ENCODE measurements at places on chromosomes 1 and 21.

DNA sequence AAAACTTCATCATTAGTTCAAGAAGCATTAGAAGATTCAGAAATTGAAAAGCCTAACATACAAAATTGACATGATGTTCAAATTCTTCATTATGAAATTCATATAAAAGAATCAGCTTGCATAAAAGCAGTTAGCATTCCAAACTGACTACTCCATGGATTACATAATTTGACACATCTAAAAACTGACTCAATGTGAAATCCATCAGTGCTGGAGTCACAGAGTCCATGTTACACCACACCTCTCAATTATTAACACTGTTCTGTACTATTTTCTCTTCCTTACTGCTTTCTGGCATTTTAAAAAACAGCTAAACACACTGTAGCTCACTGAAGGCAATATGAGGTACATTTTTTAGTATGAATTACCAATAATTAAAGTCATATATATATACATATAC lies 28.0 kb downstream of the ARHGAP29 start:
- DNase-seq = peak; percentile 48

GRCh38 chr1:161047436-161048420 lies 2.0 kb upstream of the USF1 start:
- no peak for DNase-seq

DNA sequence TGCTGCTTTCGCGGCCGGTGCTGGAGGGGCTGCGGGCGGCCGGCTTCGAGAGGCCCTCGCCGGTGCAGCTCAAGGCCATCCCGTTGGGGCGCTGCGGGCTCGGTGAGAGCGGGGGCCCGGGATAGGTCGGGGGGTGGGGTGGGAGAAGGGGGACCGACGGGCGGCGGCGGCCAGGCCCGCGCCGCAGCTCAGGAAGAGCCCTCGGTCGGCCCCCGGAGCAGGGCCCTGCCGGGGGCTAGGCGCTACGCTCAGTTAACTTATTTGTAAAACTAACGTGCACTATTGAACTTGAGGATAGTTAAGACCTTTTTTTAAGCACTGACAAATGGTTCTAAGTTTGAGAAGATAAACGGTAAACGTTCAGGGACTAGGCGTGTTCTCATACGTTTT lies 418 bp downstream of the DDX20 start:
- no peak for DNase-seq

- DNase-seq = peak; percentile 74
These were observed 1.6 kb downstream of the SOX13 start for GRCh38 chr1:204074274-204075138.

DNA sequence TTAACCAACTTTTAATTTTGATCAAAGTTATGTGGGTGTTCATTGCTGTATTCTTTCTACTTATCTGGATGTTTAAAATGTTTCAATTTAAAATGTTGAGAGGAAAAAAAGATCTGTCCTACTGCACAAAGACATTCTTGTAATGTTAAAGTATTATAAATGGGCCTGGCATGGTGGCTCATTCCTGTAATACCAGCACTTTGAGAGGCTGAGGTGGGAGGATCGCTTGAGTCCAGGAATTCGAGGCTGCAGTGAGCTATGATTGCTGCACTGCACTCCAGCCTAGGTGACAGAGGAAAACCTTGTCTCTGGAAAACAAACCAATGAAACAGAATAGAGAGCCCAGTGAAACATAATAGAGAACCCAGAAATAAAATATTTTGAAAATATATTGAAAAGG lies 65.5 kb upstream of the LRRC8B start:
- no peak for DNase-seq

- DNase-seq = peak; percentile 54
These were observed 24.7 kb upstream of the POGK start for GRCh38 chr1:166814611-166815010.

- DNase-seq = no peak
These were observed 170.0 kb upstream of the IVNS1ABP start for GRCh38 chr1:185487026-185487425.

DNA sequence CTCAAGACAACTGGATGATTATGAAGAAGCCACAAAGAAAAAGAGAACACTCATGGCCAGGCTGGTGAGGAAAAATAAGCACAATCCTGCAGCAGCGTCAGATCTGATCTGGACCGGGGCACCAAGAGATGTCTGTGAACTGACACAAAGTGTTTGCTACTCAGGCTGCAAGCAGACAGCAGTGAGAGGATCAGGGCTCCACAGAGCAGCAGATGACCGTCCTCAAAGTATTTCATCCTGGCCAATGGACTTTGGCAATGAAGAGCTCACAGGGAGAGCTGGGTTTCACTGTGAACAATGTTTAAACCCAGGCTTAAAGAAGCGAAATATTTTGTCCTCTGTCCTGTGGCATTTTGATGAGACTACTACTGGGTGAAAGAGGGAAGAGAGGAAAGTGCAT lies 299.2 kb downstream of the GPATCH2 start:
- DNase-seq = no peak

GRCh38 chr1:9302745-9303524 lies 10.2 kb downstream of the SPSB1 start:
- DNase-seq = peak; percentile 98

GRCh38 chr1:218778257-218779126 lies 395.2 kb upstream of the LYPLAL1 start:
- peak; percentile 17 for DNase-seq

GRCh38 chr1:151158326-151158725 lies 1.9 kb downstream of the TNFAIP8L2 start:
- no peak for DNase-seq

GRCh38 chr1:228846952-228847351 lies 111.7 kb downstream of the RHOU start:
- no peak for DNase-seq

DNA sequence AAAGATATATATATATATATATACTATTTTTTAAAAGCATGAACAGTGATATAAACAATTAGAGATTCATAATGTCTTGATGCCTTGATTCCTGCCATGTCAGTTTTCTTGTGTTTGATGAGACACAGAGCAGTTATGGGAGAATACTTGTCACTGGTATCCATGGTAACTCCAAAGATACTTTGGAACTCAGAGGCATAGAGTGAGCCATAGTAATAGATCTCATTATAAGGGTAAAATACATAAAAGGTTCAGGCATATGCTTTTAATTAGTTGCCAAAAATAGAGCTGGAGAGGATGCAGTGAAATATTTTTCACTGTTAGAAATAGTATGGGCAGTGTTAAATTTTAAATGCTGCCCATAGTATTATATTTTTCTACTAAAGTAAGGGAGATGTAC lies 134.1 kb downstream of the SYT14 start:
- peak; percentile 62 for DNase-seq

- DNase-seq = no peak
These were observed 148.3 kb downstream of the MATN1 start for GRCh38 chr1:30575066-30575465.

DNA sequence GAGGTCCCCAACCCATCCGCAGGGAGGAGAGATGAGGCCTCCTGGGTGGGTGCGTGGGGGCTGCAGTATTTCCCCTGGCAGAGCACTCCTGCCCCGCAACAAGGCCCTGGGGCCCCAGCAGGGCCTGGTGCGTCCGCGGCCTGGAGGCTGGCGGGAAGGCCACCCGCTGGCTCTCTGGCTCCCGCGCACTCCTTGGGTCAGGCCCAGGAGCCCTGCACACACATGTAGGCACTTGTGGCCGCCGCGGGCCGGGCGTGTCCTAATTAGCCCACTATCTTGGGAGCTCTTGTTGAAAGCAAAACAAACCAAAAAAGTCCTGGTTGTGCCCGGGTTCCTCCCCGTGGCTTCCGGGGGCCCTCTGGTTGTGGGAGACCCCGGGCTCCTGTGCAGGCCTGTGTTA lies 49.7 kb upstream of the CCDC27 start:
- no peak for DNase-seq

DNA sequence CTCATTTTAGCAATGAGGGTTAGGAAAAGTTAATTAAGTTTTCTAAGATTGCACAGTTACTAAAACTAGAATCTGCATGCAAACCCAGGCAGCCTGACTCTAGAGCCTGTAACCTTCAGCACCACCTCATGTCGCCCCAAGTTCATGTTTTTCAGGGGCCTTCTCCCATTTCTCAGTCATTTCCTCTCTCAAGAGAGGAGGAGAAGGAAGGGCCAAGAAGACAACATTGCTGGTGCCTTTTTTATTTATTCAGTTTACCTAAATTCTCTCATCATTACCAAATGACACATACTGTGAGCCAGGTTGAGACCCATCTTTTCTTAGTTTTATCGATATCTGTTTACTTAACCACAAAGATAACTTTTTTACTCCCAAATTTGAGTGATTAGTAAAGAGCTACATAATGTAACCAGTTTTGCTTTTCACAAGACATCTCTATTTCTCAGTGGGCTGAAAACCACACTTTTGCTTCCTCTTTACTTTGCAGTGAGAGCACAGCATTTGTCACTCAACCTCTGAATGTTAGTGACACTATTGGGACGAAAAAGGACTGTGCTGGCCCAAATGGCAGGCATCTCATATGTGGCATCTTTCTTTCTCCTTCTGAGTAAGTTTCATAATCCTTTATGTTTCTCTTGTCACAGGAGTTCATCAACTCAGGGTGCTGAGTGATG lies at the start of gene CD101:
CD101 (plus strand) TSS at position 507 of the 674 bp plus-strand sequence; CDS start at position 565, 58 bp downstream.
- no peak for DNase-seq

DNA sequence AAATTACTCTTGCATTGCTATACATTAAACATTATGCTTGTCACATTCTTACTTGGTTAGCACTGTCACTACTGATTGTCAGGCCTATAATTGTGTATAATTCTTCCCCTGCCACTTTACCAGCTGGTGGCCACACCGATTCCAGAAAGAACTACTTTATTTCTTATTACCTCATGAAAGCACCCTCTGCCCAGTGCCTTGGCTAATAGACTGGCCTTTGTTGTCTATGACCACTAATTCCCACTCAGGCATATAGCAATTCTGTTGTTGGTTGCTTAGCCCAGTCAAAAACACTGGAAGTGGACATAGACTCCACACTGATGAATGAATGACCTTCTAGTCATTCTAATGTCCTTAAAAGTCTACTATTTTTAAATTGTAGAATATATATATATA lies 35.6 kb downstream of the MRPL39 start:
- DNase-seq = no peak

- DNase-seq = no peak
These were observed 1.4 kb downstream of the IFFO2 start for GRCh38 chr1:18955131-18955440.

DNA sequence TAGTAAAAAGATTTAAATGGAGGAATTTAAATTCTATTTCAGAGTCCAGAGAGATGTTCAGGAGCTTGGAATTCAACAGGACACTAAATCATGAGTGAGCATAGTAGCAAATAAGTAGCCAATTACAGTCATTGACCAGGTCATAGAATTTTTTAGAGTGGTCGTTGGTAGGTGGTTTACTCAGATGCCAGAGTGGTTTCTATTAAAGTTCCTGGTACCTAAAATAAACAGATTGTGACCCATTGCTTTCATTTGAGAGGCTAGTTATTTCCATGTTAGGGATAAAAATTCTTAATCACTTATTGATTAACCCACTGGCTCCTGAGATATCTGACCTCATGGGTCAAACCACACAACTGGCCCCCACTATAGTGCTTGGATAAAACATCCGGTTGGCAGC lies 201.3 kb downstream of the ASTN1 start:
- DNase-seq = no peak

DNA sequence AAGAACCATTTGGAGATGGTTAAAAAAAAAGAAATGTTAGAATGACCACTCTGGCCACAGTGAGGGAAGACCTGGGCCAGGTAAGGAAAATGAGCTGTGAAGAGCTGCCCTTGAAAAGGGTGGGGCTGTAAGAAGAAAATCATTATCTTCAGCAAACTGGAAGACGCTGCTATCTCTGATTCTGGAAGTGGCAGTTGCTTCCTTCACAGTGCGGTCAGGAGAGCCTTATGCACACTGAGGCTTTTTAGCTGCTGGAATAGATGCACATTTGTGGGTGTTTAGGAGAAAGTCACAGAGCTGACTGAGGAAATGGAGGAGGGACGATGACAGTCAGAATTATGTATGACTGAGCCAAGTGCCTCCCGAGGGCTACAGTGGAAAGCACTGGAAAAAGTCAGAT lies 91.6 kb downstream of the TBX19 start:
- no peak for DNase-seq

GRCh38 chr1:47709019-47709871 lies 271.4 kb downstream of the FOXD2 start:
- peak; percentile 50 for DNase-seq

DNA sequence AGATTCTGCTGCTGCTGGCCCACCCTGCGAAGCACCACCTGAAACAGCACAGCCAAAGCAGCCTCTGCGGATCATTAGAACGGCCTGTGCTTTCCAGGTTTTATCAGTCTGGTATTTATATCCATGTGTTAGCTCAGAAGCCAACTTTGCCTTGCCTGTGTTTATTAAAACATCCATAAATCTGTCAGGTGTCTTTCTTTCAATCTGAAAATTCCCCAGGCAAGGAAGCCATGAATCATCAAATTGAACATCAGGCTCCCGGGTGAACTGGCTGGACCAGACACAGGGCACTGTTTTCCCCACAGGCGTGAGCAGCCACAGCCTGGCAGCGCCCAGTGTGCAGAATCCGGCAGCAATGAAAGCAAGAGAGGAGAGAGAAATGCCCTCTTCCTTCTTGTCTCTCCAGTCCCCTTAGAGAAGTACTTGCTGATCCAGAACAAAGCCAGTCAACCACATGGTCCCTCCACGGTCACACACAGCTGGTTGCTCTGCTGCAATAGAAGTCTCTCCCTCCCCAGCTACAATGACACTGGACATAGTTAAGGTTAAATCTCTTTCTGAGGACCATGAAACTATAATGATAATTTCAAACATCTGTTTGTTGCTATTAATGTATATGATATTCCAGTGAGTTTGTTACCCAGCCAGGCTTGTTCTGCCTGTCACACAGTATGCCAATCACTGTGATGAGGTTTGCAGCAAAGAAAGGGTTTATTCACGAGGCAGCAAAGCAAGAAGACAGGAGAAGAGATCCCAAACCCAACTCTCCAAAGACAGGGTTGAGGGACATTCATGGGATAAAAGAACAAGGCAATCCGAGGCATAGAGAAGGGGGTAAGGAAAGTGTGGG lies 212.1 kb upstream of the FMN2 start:
- DNase-seq = no peak

GRCh38 chr1:45009956-45010854 lies 919 bp downstream of the HECTD3 start:
- DNase-seq = peak; percentile 19

DNA sequence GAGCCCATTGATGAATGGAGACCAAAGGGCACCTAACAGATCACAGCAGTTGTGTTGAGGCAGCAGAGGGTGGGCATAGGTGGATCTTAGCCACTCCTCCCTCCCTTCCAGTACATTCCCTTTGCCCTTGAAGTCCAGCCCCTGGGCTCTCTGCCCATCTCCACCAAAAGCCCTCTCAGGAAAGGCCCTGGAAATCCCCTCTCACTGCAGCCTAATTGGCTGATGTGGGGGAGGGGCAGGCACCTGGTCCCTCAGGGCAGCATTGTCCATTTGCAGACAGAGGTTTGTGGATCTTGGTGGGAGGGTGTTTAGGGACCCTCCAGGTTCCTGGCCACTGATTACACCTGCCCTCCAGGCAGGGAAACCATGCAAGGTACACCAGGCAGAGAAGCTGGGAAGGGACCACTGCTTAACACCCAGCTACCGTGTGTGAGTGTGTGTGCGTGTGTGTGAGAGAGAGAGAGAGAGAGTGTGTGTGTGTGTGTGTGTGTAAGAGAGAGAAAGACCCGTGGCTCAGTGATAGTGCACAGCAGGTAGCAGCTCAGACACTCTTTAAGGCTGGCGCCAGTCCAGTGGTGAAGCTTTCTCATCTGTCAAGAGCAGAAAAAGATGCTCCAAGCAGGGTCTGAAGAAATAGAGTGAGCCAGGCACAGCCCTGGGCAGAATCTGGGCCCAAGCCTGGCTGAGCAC lies 71.1 kb downstream of the MATN1 start:
- DNase-seq = no peak

All from EH (cell line).